ENCODE measurements at places on chromosomes 6 and 20.

DNA sequence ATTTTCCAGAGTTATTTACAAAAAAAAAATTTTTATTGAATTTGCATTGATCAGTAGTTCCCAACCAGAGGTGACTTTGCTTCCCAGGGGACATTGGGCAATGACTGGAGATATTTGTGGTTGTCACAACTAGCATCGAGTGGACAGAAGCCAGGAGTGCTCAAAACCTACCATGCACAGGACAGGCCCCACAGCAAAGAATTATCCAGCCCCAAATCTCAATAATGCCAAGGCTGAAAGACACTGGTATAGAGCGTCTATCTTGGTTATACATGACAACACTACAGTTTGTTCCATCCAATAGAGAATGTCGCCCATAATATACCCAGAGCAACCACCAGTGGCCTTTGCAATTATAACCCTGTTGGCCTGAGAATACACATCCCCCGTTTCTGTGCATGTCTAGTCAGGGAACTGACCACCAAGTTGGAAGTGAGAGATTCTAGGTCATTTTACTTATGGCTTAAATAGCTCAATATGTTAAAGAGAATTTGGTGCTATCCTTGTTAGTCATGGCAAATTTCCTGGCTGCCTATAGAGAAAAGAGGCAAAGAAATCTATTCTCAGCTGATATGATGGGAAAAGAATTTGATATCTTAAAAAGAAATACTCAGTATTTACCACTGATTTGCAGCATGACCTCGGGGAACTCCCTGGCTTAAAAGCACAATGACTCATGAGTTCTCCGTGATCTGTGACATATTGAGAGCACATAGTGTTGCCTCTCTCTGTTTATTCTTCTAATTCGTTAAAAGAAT lies 76.0 kb upstream of the ADTRP start:
- DNase-seq = no peak

DNA sequence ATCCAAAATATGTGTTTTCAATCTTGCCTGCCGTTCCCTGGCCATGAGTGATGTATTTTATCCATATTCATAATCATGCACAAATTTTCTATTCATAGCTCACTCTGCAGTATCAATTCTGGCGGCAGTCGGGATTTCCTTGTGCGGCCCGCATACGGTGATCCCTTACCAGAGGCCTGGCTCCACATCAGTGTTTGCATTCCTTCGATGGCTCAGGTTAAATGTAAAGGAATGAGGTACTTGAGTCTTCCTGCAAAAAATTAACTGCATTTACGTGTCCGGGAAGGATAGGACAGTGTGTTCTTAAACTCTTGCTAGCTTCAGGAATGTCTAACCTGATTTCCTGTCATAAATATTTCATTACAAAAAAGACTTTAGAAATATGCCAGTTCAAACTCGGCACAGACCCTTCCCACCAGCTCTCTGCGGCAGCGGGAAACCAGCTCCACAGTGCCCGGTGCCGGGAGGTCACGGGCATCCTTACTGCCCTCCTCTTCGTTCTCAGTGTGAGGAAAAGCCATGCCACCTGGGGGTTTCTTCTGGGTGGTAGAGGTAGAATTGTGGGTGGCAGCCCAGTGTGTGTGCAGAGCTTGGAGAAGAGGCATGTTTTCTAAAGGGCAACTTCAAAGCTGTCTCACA lies 154.5 kb downstream of the MOXD1 start:
- no peak for DNase-seq

DNA sequence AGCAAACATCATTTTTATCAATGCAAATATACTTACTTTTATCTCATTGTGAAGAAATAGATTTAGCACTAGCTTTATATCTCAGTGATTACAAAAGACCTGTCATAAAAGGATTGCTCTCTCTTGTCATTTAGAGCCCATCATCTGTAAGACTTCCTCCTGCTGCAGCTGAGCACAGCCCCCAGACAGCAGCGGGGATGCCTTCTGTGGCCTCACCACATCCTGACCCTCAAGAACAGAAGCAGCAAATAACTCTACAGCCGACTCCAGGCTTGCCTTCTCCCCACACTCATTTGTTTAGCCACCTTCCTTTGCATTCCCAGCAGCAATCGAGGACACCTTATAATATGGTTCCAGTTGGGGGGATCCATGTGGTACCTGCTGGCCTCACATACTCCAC lies 127.0 kb upstream of the EDN1 start:
- no peak for DNase-seq

- peak; percentile 30 for DNase-seq
Observed at GRCh38 chr6:131062241-131063027, 611 bp downstream of the EPB41L2 start.

GRCh38 chr6:7542065-7542873 lies 798 bp downstream of the DSP start:
- no peak for DNase-seq

- DNase-seq = no peak
Observed at GRCh38 chr6:139391709-139392108, 17.3 kb upstream of the CITED2 start.

DNA sequence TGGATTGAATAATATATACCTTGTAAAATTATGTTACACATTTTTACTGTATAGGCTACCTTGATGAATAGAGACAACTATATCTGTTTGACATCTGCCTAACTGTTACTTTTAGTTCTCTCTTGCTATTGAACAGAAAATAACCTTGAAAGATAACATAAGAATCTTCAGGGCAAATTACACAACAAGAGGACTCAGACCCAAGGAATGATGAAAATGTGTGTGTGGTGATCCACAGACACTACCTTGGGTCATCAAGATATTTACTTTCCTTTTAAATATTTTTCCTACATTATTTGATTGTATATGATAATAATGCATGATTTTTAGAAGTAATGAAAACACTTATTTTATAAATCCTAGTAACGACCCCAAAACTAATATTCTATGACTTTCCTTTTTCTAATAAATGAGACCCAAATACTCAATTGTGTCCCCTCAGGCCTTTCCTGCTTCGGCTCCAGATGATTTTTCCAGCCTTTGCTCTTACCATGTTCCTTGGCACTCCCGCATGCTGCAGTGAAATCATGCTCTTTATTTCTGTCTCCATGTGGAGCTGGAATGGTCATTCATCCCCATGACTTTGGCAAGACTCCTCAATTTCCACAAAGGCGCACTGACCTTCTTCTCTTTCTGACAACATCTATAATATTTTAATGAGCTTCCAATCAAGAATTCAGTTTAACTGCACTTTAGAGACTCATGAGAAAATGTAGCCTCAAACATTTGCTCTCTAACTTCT lies 187.6 kb downstream of the EPM2A start:
- peak; percentile 69 for DNase-seq

GRCh38 chr6:6823568-6824224 lies 235.2 kb downstream of the LY86 start:
- DNase-seq = peak; percentile 34

GRCh38 chr6:12356983-12357972 lies 67.1 kb downstream of the EDN1 start:
- peak; percentile 63 for DNase-seq
